ENCODE measurements at places on chromosomes 5 and 9.

DNA sequence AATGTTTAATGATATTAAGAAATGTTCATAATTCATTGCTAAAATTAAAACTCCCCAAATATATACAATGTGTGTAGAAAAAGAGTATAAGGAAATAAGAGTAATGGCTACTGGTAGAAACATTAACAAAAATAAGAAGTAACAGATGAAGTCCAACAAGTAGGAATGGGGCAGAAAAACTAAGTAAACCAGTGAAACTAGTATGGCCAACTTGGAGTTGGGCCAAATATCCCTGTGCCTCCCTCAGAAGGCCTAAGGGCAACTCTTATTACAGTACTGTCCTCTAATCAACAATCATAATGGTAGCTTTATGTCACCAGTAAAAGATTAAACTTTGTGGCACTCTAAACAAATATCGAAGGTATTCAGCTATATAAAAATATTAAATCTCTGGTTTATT is 93.5 kb downstream of the SSBP2 start:
- no peak for DNase-seq

DNA sequence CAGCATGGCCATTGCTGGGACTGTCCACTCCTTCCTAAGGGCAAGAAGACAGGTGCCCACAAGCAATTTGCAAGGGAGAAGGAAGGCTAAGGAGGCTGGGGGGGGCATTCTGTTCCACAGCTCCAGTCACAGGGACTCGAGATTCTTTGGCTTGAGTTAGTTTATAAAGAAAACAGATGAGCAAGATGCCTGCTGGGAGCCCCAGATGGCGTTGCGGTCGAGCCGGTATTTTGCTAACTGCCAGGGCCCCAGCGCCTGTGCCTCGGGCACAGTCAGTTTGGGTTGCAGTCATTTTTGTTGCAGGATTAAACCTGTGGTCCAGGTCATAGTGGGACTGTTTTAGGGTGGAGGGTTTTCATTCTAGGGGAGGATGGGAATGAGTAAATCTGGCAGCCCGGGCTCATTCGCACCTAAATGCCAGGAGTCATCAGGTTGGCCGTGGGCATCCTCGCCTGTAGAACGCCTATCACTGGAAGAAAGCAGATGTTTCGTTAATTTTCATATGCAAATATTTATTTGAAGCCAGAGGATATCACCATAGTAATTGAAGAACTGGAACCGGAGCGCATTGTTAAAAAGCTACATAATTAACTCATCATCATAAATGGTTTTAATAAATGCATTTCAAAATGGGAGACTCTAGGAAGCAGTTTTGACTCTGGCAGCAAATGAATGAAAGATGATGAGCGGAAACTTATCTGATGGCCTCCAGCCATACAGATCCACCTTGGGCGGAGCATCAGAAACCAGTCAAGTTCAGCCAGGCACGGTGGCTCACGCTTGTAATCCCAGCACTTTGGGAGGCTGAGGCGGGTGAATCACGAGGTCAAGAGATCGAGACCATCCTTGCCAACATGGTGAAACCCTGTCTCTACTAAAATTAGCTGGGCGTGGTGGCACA is 87.1 kb upstream of the FCN2 start:
- DNase-seq = no peak

GRCh38 chr5:163005949-163006348 is 431.4 kb upstream of the CCNG1 start:
- no peak for DNase-seq

- no peak for DNase-seq
Measured at GRCh38 chr5:171595801-171596231, 176.4 kb downstream of the FGF18 start.

GRCh38 chr9:16309469-16310271 is 560.8 kb downstream of the BNC2 start:
- DNase-seq = no peak

- no peak for DNase-seq
Measured at GRCh38 chr5:121049971-121050370, 585.9 kb downstream of the PRR16 start.

DNA sequence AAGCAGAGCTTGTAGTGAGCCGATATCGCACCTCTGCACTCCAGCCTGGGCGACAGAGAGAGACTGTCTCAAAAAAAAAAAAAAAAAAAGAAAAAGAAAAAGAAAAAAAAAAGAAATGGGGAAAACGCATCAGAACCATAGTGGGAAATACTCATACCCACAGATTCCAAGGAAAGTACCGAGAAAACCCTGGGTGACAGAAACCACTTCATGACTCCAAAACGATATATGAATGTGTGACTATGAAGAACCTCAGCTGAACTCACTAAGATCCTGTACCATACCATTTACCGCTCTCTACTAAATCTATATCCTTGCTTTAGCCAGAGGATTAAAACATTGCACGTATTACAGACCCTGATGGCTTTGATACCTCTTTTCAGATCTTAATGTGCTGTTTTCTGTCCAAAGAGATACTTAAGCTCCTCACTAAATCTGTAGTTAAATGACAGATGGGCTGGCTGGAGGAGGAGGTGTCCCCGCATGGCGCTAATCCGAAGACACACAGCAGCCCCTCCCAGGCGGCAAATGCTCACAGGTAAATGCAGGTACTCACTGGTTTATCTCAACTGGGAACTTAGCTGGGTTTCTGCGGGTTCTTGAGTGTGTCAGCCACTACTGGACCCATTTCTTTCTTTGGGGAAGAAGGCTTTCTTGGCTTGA is 2.8 kb downstream of the LPCAT1 start:
- no peak for DNase-seq

DNA sequence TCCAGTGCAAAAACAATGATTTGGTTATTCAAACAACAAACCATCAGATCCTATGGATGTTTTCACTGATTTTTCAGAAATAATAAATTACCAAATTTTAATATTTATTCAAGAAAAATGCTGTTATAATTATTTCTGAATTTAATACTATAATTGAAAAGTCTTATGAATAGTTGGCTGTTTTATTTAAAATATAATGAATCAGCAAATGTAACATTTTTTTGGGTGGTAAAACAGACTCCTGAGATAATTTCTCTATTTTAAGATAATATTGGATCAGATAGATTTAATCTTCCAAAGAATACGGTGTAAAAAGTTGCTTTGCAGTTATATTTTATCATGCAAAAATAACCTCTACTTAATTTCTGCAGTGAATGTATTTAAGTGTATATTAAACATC is 5.3 kb upstream of the GOLGA1 start:
- DNase-seq = no peak

GRCh38 chr5:102595332-102595731 is 96.5 kb upstream of the SLCO6A1 start:
- DNase-seq = no peak

GRCh38 chr5:77707791-77708190 is 68.3 kb downstream of the TBCA start:
- DNase-seq = no peak

DNA sequence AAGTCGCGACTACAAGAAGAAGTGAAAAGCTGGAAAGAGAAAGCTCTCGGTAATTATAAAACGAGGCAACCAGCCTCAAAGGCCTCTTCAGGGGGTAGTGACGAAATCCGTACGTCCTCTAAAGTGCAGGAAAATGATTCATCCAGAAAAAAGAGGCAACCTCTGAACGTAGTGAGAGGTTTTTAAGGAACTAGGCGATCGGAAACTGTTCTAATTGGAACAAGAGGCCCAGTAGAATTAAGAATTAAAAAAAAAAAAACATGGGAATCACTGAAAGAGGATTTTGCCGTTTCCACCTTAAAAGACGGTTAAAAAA is 1.0 kb downstream of the CSNK1A1 start:
- peak; percentile 58 for DNase-seq

GRCh38 chr9:69980041-69980440 is 63.6 kb upstream of the MAMDC2 start:
- no peak for DNase-seq

DNA sequence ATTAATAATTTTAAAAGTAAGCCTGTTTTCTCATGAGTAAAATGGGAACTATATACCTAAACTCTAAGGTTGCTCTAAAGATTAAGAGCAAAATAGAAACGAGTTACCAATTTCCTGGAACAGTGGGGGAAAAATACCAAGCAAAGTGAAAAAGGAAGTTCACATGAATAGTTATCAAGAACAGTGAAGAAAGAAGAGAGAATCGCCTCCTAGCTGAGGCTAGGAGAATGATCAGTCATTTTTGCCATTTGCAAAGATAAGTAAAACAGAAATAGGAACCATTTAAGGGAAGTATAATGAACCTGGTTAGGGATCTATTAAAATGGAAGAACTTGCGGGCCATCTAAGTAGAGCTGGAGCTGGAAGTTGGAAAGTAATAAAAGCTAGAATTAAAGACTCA is 50.7 kb downstream of the P4HA2 start:
- DNase-seq = peak; percentile 85

DNA sequence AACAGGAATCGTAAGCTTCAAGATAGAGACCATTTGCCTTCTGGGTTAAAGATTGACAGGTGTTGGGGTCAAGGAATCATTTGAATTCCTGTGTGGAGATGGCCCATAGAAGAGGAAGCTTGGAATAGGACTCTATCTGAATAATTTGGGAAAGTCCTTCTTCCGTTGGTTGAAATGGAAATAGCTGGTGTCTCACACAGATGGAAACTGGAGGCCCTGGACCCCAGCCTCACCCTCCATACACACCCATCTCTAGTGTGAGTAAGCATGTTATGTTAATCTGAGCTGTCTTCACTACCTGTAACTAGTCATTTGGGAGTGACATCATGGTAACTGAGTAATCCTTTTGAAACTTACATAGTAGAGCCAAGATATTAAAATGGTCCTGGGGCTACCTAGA is 184.4 kb downstream of the CD180 start:
- no peak for DNase-seq

DNA sequence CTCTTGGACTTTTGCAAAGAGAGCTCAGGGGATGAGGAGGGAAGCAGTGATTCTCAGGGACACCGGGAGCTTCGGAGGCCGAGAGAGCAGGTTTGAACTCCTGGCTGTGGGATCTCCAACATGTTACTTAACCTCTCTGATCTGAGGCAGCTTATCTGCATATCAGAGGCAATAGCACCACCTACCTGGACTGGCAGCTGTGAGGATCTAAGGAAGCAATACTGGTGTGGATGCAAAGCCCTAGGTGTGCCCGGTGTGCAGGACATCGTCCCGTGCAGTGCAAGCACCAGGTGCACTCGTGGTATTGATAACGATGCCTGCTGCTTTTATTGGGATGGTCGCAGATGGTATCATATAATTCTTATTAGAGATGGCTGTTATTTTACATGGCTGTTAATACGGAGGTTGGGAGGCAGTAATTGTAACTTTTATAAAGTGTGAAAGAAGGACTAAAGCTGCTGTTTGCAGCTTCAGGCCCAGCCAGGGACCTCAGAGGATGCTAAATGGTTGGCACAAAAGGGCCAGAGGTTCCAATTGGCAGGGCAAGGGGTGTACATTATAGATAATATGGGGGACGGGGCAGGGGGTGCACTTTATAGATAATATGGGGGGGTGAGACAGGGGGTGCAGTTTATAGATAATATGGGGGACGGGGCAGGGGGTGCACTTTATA is 14.9 kb downstream of the COL5A1 start:
- no peak for DNase-seq

DNA sequence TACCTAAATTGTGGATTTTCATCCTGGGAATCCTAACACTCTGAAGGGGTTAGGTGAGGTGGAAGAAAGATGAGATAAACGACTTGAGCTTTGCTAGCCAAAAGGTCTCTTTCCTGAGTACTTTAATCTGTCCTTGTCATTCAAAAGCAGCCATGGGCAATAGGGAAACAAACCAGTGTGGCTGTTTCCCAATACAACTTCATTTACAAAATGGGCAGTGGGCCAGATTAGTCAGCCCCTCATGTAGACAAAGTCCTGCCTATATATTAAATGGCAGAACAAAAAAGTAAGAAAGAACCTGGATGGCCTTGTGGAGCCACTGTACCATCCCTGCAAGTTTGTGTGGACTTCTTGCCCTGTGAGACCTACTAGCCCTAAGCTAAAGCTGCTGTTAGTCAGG is 51.0 kb upstream of the NFIL3 start:
- DNase-seq = no peak

DNA sequence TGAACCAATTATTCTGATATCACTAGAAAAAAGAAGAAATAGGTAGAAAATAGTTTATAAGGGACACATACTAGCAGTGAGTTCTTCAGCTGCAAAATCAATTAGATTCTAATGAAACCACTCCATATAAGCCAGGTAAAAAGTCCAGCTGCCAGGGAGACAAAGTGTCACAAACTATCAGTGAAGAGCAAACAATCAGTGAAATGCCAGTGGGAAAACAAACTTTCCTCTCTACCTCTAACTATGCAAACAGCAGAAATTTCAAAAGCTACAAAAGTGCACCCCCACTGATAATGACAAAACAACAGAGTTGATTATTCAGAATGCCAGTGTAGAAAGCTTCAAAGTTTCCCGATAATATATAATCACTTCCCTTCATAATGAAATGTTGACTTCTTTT is 637.2 kb upstream of the ITGA1 start:
- DNase-seq = no peak

- DNase-seq = peak; percentile 75
Measured at GRCh38 chr9:132507670-132508469, 74.5 kb upstream of the BARHL1 start.

GRCh38 chr5:40754381-40755092 is 1.2 kb downstream of the TTC33 start:
- no peak for DNase-seq

- DNase-seq = no peak
Measured at GRCh38 chr5:127696683-127697082, 6.5 kb upstream of the CCDC192 start.

DNA sequence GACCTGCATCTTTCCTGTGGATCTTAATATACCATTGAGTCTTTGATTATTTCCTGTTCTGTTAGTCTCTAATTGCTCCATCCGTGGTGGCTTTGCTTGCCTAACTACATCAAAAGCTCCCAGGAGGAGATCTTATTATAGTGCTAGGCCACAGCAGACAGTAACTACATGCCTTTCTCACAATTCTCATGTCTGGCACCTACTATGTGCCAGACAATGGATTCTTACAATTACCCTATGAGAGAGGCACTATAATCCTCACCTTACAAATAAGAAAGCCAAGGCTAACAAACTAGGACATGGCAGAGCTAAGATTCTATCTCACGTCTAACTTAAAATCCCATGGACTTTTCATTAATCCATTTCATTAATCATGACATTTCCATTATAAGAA is 70.3 kb upstream of the TARS1 start:
- DNase-seq = peak; percentile 49

- DNase-seq = no peak
Measured at GRCh38 chr5:141855265-141856036, 22.8 kb downstream of the PCDH1 start.

DNA sequence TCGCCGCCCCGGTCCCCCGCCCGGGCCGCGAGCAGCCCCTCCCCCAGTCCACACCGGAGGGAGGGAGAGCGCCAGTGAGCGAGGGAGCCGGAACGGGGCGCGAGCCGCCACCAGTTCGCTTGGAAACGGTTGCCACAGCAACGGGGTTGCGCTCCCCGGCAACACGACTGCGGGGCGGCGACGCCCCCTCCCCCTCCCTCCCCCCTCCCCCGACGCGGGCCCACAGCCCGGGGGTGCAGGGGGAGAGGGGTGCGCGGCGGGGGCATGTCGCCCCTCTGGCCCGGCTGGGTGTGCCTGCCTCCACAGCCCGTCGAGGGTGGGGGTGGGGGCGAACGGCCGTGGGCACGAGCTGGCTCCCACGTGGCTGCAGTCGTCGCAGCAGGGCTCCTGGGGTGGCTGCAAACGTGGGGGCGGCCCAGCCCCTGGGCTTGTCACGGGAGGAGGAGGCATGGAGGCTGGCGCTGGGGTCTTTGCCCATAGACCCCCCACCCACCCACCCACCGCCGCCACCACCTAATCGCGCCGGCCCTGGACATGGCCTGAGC is 524 bp downstream of the PRR7 start:
- peak; percentile 27 for DNase-seq

- no peak for DNase-seq
Measured at GRCh38 chr9:5629312-5630080, 589 bp downstream of the RIC1 start.
